Activated T-helper 1 cell treated with Interleukin-2 at 50 U/mL for 16 hours (primary cell): ENCODE measurements at places on chromosomes 13 and 19.

DNA sequence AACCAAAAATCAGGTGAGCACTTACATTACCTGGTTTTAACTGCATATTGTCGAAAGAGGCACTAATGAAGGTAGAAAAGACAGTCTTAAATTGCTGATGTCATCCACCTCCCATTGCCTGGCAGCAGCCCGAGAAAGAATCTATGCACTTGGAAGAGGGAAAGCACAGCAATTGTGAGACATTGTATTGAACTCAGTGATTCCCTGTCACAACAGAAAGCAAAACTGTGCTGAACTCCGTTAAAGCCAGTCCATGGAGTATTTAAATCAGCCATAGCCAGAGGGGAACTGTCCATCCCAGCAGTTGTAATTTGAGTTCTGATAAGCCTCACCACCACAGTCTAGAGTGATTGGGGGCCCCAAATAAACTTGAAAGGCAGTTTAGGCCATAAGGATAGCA lies 466.6 kb upstream of the PCDH9 start:
- no peak for DNase-seq

DNA sequence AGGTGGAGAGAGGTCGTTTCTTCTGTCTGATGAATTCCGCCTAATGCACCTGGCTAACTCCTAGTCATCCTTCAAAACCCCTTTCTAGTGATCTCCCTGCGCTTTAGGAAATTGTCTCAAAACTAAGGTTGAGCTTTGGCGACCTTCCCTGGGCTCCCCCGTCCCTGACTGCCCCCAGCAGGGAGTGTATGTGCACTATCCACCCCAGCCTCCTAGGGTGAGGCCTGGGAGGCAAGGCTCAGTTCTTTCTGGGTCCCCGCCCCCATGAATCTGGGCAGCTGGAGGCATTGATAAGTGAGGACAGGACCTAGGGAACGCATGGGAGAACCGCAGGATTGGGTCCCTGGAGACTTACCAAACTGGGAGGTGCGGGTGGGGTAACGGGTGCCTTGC lies 378 bp downstream of the TLE6 start:
- DNase-seq, result no peak

DNA sequence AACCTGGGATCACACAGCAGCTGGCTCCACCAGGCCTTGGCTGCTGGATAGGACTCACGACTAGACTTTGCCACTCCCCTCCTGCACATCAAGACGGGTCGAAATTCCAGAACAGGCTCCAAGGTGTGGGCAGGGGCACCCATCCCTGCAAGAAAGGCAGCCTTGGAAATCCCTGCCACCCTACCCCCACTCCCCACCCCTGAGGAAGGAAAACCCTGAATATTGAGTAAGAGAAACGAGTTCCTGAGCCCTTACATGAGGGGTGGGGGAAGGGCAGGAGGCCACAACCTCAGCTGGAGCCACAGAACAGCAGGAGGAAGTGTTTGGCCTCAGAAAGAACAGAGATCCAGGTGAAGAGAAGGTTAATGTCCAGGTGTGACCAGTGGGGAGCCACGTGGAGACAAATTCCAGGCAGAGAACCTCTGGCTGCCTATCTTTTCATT lies 20.1 kb downstream of the DEDD2 start:
- no peak for DNase-seq

- no peak for DNase-seq
Observed at GRCh38 chr13:26495750-26496149, 61.7 kb upstream of the WASF3 start.

DNA sequence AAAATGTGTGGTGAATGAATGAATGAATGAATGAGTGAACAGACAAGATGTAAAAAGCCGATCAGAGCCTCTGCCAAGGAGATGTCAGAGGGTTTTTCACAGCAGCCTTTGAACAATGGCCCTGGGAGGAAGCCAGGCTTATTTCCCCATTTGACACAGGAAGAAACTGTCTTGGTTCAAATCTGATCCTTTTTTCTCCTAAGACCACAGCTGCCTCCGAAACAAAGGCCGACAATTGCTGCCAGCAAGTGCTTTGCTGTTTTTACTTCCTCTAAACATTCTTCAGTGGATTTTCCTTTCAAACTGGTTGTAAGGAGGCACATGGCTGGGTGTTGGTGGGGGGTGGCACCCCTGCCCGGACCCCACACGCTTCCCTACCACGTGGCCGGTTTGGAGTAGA lies 44.2 kb upstream of the HOMER3 start:
- DNase-seq, result no peak

GRCh38 chr19:51119101-51119500 lies 5.6 kb upstream of the SIGLEC9 start:
- no peak for DNase-seq

DNA sequence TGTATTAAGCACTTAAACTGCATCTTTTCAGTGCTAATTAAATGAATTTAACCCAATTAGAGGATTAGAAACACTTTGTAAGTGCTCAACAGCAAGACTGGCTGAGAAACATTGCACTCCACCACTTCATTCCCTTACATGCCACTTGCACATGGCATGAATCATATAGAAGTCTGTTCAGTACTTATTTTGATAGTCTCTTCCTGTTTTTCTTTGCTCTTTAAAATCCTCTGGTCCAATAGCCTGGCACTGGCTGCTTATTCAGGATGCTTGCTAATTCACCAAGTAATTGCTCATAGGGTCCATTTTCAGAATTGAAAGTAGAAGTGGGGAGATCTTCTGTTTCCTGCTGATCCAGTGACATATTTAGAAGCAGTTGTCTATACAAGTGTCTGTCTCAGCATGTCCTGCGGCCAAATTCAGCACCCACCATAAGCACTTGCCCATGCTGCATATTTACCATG lies 900.1 kb downstream of the PCDH9 start:
- DNase-seq, result no peak

GRCh38 chr13:33213797-33214196 lies 71.8 kb downstream of the STARD13 start:
- no peak for DNase-seq
